ENCODE measurements at places on chromosomes 5 and 9.

DNA sequence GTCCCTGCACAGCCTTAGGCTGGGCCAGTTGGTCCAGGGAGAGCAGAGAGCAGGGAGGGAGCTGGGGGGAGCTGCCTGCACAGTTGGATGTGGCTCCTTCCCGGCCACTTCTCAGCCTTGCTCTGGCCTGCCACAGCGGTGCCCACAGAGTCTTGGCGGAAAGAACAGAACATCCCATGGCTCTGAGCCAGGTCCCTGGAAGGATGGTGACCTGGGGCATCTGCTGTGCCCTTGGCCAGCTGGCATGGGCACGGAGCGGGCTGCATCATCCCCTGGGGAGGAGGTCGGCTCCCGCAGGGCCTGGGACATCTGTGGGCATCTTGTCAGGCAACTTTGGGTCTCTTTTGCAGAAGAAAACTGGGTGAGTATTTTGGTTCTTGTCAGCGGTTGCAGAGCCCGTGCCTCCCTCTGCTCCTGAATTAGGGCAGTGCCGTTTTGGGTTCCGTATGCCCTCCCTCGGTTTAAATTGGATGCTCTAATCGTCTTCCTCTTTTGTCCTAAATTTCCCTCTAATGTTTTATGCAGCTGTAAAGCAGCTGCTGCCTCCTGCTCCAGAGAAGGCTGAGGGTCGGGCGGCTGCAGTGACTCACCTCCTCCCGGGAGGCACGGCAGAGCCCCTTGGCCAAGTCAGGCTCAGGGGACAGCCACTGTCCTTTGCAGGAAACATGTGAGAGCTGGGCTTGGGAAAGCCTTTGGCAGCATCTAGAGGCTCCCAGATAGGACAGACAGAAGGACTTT is 10.5 kb upstream of the NACC2 start:
- no peak for DNase-seq

DNA sequence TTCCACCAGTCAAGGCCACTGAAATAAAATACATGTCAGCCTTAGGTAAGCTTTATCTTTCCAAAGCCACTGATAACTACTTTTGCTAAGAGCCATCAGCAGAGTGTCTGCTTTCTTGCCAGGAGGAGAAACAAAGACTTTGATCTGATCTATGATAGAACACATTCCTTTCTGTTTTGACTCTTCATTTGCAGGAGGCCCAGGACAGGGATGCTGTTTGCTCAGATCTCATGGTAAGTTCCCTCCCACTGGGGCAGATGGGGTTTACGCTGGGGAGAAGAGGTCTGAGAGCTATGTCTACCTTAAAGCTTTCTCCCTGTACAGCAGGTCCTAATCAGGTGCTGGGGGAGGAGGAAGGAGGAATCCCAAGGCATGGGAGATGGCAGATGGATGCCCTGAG is 497.6 kb downstream of the NTRK2 start:
- no peak for DNase-seq

DNA sequence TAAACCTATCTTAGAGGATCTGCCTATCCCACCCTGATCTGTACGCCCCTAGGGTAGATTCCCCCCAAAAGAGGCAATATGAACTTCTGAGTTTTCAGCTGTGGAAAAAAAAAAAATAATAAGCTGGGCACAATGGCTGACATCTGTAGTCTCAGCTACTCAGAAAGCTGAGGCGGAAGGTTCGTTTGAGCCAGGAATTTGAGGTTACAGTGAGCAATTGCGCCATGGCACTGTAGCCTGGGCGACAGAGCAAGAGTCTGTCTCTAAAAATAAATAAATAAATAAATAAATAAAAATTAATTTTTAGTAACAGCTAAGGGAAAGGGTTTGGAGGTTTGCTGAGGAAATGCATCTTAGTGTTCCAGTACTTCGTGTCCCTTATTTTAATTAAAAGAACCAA is 21.1 kb upstream of the SLC28A3 start:
- no peak for DNase-seq

- DNase-seq = no peak
Measured at GRCh38 chr5:23139338-23140171, 286.4 kb upstream of the CDH12 start.

GRCh38 chr5:33398501-33398900 is 42.3 kb upstream of the TARS1 start:
- no peak for DNase-seq

GRCh38 chr5:139837711-139838380 is 42.2 kb downstream of the PSD2 start:
- DNase-seq = no peak

DNA sequence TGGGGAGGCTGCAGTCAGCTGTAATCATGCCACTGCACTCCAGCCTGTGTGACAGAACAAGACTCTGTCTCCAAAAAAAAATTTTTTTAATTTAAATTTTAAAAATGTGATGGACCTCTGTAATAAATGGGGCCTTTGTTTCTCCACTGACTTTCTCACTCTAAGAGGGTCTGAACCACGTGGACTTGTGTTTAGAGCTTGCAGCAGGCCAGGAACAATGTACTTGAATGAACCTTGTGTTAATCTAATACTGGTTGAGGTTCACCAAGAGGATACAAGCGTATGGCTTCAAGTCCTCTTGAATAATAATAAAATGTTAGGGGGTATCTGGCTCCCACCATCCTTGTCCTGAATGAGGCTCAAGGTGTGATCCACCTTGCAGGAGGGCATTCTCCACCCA is 14.4 kb upstream of the SLC2A8 start:
- no peak for DNase-seq

DNA sequence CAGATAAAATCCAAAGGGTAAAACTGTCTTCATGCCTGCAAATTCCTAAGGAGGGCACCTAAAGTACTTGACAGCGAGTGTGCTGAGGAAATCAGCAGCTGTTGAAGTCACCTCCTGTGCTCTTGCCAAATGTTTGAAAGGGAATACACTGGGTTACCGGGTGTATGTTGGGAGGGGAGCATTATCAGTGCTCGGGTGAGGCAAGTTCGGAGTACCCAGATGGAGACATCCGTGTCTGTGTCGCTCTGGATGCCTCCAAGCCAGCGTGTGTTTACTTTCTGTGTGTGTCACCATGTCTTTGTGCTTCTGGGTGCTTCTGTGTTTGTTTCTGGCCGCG is 727 bp upstream of the ADRB2 start:
- no peak for DNase-seq

DNA sequence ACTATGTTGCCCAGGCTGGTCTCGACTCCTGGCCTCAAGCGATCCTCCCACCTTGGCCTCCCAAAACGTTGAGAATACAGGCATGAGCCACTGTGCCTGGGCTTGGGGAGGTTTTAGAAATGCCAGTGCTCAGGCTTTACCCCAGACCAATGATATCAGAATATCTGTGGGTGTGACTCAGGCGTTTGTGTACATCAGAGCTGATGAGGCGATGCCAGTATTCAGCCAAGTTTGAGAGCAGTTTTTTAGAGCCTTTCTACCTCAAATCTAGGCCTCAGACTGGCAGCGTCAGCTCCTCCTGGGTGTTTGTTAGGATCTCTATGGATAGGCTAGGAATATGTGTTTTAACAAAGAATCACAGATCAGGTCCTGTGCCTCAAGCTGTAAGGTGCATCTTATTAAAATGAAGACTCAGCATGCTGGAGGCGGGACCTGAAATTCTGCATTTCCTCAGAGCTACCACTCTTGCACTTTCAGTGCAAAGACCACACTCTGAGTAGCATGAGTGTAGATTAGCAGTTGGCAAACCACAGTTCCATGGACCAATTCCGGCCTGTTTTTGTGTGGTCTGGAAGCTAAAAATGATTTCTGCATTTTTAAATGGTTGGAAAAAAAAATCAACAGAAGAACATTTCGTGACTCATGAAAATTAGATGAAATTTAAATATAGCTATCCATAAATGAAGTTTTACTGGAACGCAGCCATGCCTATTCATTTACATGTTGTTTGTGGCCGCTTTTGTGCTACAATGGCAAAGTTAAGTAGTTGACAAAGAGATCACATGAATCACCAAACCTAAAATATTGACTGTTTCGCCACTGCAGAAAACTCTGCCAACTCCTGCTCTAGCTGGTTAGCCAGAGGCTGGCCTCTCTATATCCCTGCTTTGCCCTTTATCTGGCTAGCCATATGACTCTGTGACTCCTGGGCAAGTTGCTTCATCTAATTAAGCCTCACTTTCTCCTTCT is 92.2 kb downstream of the KLF4 start:
- no peak for DNase-seq

GRCh38 chr9:2377834-2378233 is 243.8 kb upstream of the VLDLR start:
- no peak for DNase-seq

GRCh38 chr9:135350003-135350315 is 129.6 kb upstream of the PPP1R26 start:
- DNase-seq = no peak

DNA sequence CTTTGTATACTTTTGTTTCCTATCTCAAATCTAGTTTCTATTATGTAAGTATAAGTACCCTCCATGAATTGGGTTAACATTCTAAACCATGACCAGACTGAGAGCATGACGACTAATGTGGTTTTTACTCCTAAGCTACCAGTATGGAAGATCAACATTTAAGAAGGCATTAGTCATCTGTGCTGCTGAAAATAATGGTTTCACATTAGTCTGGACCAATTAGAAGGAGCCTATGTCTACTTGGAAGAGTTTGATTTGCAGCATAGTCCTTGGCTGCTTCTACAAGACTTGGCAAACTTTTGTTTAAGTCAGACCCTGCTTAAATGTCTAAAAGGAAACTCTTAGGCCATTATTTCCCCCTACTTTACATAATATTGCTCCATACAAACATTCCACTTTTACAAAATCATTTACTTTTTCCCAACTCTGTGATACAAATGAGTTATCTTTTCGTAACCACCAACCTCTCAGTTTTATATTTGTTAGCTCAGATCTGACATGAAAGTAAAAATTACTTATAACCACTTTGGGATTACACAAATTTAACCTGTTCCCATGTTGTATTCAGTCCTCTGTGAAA is 186.7 kb downstream of the COMMD10 start:
- DNase-seq = no peak

GRCh38 chr5:133121611-133122150 is 69.9 kb downstream of the HSPA4 start:
- DNase-seq = no peak

- no peak for DNase-seq
Measured at GRCh38 chr9:112084334-112084733, 90.8 kb downstream of the SUSD1 start.

DNA sequence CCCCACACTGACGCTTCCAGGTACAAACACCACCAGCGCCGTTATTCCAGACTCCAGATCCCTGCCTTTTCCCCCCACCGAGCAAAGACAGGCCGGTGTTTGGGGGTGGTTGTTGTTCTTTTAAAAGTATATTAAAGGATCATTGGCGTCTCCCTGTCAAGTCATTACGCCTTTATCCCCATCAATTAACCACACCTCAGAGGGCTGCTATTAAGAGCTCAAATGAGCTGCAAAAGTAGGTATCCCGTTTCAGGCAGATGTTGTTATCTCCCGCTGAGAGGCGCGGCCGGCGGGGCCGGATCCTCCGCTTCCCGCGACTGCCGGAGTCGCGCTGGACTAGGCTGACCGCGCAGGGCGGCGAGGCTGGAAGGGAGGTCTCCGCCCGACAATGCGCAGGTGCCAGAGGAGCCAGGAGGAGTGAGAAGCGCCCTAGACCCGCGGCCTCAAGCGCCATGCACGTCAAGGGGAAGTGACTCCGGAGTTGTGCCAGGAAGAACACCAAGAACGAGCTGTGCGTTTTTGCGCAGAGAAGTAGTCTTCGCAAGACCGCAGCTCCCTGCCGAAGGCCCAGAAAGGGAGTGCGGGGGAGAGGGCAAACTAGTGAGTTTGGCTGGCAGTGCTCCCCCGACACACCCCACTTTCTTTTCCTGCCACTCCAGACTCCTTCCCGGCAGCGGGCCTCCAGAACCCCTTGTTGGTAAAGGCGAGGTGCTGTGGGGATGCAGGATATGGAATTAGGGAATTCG is 8.2 kb downstream of the NR2F1-AS1 start:
- no peak for DNase-seq

DNA sequence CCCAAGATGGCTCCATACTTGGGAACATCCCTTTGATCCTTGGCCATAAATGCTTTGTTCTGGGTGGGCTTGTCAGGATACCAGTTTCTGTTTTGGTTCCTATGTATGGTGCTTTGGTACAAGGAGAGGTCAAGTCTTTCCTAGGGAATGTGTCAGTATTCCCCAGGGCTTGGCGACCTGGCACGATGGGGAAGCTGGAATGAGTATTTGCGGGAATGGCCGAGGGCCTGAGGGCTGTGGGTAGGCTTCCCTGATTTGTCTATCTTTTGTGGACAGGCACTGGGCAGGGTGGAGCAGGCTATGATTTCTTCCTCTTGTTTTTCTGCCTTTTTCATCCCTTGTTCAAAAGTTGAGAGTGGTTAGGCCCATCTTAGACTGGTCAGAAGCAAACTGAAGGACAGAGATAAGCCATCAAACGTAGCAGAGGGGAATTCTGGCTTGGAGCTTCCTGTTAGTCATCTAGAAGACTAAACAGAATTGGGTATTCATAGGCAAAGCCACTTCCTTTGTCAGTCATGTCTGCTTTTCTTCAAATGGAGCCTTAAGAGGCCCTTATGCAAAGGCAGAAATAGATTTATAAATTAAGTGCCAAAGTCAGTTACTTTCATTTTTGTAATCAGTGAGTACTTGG is 13.7 kb downstream of the DOCK2 start:
- peak; percentile 36 for DNase-seq

DNA sequence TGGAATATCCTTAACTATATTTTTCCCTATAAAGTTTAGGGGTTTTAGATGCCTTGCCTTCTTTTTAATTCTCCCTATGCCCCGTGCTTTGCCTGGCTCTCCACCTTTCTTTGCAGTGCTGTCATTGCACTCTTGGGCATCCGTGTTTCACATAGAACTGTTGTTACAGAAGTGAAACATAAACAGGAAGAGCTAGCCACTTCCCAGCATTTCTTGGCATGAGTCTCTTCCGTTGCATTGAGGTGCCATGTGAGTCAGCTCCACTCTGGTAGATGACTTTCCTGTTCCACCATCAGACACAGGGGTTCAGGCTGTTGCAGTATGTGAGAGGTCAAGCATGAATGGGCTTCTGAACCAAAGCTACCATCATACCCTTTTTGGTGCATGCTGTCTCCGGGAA is 73.4 kb downstream of the ANGPTL2 start:
- peak; percentile 11 for DNase-seq

GRCh38 chr9:99840072-99840471 is 18.4 kb downstream of the NR4A3 start:
- DNase-seq = no peak

GRCh38 chr5:82784521-82784920 is 292.7 kb downstream of the TMEM167A start:
- no peak for DNase-seq

DNA sequence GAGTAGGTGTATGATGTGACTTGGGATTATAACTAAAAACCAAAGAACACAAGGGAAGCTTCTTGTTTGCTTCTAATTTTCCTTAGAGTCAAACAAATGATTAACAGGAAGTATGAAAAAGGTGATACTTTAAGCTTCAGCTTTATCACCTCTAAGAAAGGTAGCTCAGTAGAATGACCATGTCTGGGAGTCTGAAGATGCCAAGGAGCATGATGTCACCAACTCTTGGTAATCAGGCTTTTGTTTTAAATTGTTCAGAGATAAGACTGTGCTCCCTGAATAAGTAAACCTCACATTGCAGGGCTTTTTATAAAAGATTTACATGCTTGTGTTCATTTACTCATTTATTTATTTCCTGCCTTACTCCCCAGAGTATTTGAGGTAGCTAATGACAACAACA is 169.9 kb downstream of the FER start:
- no peak for DNase-seq
